ENCODE measurements at places on chromosomes 1 and 21.

- DNase-seq = peak; percentile 27
Observed at GRCh38 chr1:185741551-185741950, 7.4 kb downstream of the HMCN1 start.

GRCh38 chr1:210093461-210093860 lies 139.1 kb upstream of the SERTAD4 start:
- DNase-seq = no peak

DNA sequence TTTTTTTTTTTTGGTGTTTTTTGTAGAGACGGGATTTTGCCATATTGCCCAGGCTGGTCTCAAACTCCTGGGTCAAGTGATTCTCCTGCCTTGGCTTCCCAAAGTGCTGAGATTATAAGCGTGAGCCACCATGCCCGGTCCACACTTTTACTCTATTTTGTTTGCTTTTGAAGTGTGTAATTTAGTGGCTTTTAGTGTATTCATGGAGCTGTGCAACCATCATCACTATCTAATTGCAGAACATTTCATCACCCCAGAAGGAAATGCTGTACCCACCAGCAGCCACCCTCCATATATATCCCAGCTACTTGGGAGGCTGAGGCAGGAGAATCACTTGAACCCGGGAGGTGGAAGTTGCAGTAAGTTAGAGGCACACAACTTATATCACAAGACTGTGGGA lies 136.9 kb upstream of the ERRFI1 start:
- DNase-seq = no peak

- DNase-seq = no peak
Observed at GRCh38 chr1:214446772-214447556, 104.4 kb downstream of the PTPN14 start.

DNA sequence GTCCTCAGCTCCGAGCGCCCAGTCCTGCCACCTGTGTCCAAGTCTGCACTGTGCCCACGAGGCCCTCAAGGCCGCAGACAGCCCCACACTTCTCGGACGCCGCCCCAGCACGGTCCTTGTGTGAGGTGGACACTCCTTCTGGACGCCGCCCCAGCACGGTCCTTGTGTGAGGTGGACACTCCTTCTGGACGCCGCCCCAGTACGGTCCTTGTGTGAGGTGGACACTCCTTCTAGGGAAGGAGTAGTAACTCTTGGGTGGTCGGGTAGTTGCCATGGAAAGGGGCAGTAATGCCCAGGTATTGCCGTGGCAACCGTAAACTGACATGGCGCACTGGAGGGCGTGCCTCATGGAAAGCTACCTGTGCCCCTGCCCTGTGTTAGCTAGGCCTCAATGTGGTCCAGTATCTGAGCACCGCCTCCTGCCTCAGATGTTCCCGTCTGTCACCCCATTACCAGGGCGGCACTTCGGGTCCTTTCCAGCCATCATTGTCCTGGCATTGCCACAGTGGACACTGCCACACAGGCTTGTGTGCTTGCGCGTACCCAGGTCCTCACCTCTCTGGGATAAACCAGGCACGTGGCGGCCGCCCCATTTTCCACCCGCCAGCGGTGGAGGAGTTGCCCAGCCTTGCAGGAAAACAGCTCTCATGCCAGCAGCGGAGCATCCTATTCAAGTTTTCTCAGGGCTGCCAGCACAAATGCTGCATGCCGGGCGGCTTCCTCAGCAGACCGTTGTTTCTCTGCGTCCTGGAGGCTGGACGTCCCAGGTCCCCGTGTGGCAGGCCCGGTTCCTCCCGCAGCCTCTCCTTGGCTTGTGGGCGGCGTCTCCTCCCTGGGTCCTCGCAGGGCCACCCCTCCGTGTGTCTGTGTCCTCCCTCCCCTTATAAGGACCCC lies 40.8 kb upstream of the POFUT2 start:
- no peak for DNase-seq

- no peak for DNase-seq
Observed at GRCh38 chr1:32741413-32742198, 39.0 kb upstream of the SYNC start.

GRCh38 chr21:42711667-42712066 lies 58.2 kb downstream of the PDE9A start:
- no peak for DNase-seq

DNA sequence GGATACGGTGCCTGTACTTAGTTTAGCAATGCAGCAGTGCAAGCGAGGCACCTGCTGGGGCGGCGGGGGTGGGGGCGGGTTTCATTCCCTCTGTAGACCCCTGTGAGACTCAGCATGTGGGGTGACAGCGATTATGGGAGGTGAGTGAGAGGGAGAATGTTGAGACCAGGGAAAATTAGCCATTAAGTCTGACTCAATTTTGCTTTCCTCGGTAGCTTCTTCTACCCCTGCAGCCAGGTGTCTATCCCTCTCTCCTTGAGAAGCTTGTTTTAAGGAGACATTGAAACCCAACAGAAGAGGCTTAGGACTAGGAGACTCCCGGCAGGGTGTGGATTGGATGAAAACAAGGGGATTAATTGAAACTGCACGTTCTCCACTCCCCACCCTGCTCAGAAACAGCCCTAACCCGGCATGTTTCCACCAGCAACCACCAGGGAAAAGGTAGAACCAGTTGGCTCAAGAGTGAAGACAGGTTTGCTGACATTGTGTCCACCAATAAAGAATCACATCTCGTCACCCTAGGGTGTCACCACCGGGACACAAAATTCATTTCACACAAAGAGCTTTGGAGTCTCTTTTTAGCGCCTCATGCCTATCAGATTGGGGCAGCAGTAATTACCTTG lies 20.6 kb upstream of the ATF3 start:
- no peak for DNase-seq

GRCh38 chr1:91790392-91790791 lies 95.6 kb downstream of the TGFBR3 start:
- no peak for DNase-seq

DNA sequence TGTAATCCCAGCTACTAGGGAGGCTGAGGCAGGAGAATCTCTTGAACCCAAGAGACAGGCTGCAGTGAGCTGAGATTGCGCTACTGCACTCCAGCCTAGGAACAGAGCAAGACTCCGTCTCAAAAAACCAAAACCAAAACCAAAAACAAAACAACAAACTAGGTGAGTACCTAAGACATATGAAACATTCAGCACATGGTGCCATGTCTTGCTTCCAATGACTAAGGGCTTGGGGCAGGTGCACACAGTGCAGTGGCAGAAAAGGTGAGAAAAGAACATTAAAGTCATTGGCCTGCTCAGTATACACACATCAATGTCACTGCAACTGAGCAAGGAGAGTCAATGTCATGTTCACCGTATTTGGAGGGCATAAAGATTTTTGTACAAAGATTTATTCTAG lies 4.1 kb upstream of the ACTA1 start:
- no peak for DNase-seq

DNA sequence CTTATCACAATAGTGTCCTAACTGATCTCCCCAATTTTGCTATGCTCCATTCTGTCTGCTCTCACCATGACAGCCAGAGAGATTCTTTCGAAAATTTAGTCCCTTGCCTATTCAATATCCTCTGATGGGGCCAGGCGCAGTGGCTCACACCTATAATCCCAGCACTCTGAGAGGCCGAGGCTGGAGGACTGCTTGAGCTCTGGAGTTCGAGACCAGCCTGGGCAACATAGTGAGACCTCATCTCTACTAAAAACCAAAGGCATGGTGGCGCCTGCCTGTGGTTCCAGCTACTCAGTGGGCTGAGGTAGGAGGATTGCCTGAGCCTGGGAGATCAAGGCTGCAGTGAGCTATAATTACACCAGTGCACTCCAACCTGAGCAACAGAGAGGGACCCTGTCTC lies 16.1 kb upstream of the PDZK1IP1 start:
- no peak for DNase-seq

DNA sequence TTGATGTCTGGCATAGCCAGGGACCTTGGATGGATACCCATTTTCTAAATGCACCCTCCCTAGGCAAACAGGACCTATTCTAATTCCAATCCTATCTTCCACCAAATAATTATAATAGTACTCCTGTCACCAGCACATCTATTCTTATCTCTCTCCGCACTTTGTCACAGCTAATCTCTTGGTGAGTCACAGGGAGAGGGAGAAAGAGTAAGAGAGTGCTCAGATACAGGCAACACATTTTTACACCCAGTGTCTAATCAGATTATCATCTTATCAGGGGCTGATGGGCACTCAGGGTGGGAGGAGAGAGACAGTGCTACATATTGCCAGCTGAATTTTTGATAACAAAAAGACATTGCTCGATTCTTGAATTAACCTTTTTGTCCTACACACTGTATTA lies 275.0 kb upstream of the BEND5 start:
- no peak for DNase-seq

DNA sequence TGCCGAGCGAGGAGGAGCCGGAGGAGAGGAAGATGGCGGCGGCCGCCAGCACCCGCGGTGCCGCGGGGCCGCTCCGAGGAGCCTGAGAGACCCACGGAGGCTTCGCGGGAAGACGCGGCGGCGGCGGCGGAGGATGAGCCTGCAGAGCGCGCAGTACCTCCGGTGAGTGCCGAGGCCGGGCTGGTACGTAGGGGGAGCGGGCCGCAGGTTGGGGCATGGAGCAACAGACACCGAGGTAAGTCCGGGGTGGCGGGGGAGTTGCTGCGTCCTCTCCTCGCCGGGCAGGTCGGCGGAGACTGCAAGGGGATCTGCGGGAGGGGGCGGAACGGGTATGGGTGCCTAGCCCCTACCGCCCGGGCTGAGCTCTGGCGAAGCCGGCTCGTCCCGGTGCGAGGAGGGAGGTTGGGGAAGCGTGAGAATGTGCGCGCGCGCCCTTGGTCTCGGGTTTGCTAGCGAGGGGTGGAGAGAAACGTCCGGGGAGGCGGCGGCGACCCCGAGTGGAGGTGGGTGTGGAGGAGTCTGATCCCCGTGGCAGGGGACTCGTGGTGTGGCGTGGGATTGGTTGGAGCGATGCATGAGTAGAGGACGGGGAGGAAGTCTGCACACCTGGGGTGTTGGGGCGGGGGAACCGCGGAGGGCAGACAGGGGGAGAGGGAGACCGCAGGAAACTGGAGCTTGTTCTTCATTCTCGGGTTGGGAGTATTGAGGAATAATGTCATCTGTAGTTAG lies at the start of gene SMG7:
Gene SMG7 (plus strand): TSS at position 12 of the 729 bp plus-strand sequence. CDS start 122 bp downstream, at position 134.
- peak; percentile 61 for DNase-seq

DNA sequence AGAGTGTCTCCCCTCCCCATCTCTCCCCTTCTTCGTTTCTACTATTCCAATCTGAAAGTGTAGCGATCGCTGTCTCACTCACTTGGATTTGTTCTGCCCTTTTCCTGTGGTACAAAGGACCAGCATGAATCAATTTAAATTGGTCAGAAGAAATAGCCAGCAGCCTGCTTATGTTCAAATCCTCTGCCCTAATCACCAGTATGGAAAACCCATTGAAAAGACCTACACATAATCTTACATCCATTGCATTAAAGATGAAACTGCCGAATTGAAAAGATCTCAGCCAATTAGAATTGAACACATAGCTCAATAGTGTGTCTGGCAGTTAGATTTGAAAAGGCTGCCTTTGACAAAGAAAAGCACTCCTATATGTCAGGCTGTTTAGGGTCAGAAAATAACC lies 122.6 kb downstream of the TNNI3K start:
- no peak for DNase-seq

GRCh38 chr21:27058673-27059605 lies 92.1 kb upstream of the ADAMTS5 start:
- DNase-seq = no peak

DNA sequence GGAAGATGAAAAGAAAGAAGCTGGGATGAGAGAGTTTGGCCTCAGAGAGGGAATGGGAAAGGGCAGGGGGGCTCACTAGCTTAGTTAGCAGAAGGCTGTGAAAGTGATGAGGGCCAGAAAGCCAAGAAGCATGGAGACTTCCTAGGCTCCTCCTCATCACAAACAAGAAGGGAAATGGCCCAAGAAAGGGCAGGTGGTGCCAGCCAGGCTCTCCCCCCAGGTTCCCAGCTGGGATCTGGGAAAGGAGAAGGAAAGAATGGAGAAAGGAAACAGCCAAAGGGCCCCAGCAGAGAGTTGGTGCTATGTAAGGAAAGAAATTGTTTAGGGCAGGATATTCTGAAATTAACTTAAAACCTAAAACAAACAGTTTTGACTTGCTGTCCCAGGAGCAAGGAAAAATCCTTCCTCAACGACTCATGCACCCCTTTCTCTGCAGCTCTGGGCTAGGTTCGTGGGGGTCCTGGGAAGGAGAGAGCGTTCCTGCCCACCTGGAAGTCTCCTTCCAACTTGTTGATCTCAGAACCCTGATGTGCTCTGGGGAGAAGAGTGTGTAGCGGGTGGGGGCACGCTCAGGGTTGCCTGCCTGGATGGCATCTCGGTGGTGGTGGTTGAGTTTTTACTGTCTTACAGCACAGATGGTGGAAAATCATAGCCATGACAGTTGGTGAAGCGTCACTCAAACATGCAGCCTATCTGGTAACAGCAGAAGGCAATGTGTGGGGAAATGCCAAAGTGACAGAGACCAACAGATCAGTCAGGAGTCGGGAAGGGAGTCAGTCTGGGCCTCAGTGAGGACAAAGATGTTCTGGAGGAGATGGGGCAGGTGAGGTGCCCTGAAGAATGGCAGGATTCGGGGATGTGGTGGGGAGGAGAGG lies 147.3 kb downstream of the CLIC6 start:
- no peak for DNase-seq

DNA sequence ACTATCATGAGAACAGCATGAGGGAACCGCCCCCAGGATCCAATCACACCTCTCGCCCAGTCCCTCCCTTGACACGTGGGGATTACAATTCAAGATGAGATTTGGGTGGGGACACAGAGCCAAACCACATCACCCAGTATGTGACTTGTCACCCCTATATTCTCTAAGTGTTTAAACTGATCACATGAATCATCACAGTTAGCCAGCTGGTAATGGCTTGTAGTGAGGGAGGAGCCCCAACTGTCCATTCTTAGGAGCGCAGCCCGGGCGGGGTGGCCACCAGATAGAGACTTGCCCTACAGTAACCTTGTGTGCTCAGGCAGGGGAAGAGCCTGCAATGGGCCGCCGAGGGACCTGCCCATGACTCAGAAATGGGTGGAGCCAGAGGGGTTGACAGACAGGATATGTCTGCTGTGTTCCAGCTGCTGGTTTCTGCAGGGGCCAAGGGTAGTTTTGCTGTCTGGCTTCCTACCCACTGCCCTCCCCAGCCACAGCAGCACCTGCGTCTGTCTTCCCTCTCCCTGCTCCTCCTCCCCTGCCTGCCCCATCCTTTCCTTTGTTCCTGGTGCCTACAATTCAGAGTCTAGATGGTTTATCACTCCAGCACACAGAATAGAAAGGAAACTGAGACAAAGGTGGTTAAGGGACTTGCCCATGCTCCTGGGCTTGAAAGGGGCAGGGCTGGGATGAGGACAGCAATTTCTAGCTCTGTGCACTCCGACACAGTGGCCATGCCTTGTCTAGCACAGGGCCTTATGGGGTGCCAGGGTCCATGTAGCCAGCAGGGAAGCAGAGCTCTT lies 9.2 kb downstream of the ABCG1 start:
- peak; percentile 99 for DNase-seq

All from inflammatory macrophage treated with lipopolysaccharide for 4 hours (primary cell).